Smooth muscle cell of the umbilical artery (primary cell): ENCODE measurements at places on chromosomes 16 and 17. TPM values are rescaled to one million over a fixed set of nuclear protein-coding genes. Genes with fewer than 3 reads are reported as not detected.

Gene KRTAP16-1
- not detected in 2 replicates for total RNA-seq

Gene RBFOX1
- not detected in 2 replicates for total RNA-seq

Gene ITGA2B
- total RNA-seq = under 0.01 and 0.14 TPM in 2 replicates

Gene PDPK1
- total RNA-seq = 23.2 and 30.3 TPM in 2 replicates

Gene EXOC3L1
- not detected in 2 replicates for total RNA-seq

Gene TXNL4B
- total RNA-seq = 7.1 and 7.5 TPM in 2 replicates

Gene DHRS7C
- not detected in 2 replicates for total RNA-seq

Gene SLFN12L
- total RNA-seq = under 0.01 TPM in 1 of 2 replicates, not detected in the other

Gene P2RX1
- total RNA-seq = 4.8 and 17.3 TPM in 2 replicates

Gene ABI3
- total RNA-seq = under 0.01 TPM in 1 of 2 replicates, not detected in the other

Gene CORO1A
- total RNA-seq = 0.59 and 2.4 TPM in 2 replicates

Gene MYCBPAP
- total RNA-seq = 0.59 and 0.74 TPM in 2 replicates

Gene ZFHX3
- total RNA-seq = 4.8 and 11.3 TPM in 2 replicates

Gene GFAP
- 1.5 and 2.0 TPM in 2 replicates for total RNA-seq

Gene PYDC1
- total RNA-seq = not detected in 2 replicates

Gene TMEM220
- 0.69 and 1.2 TPM in 2 replicates for total RNA-seq

Gene LITAFD
- total RNA-seq = not detected in 2 replicates

Gene RDM1
- 0.30 and 0.46 TPM in 2 replicates for total RNA-seq

Gene USP6
- under 0.01 and 0.05 TPM in 2 replicates for total RNA-seq

Gene FOXF1
- 4.8 and 6.4 TPM in 2 replicates for total RNA-seq

Gene AOC3
- total RNA-seq = 0.14 and 0.30 TPM in 2 replicates

Gene GAS2L2
- total RNA-seq = not detected in 2 replicates

Gene HIGD1B
- total RNA-seq = not detected in 2 replicates

Gene MYH8
- under 0.01 and 0.09 TPM in 2 replicates for total RNA-seq

Gene GUCY2D
- under 0.01 TPM in 1 of 2 replicates, not detected in the other for total RNA-seq

Gene FOXL1
- 1.8 and 4.8 TPM in 2 replicates for total RNA-seq

Gene SLFN11
- total RNA-seq = 30.3 and 63.5 TPM in 2 replicates

Gene TOM1L1
- total RNA-seq = 22.0 and 33.7 TPM in 2 replicates

Gene SKAP1
- total RNA-seq = 0.28 TPM in 1 of 2 replicates, not detected in the other

Gene CD19
- not detected in 2 replicates for total RNA-seq

Gene VAT1L
- total RNA-seq = 43.1 and 43.9 TPM in 2 replicates

Gene C17orf50
- not detected in 2 replicates for total RNA-seq

Gene ABCA3
- 1.5 and 5.3 TPM in 2 replicates for total RNA-seq

Gene CCP110
- total RNA-seq = 11.0 and 18.9 TPM in 2 replicates

Gene WNK4
- 1.5 and 5.3 TPM in 2 replicates for total RNA-seq

Gene ETV4
- total RNA-seq = 0.59 and 4.9 TPM in 2 replicates

Gene MYH4
- under 0.01 TPM in 1 of 2 replicates, not detected in the other for total RNA-seq

Gene TMEM101
- 43.0 and 80.5 TPM in 2 replicates for total RNA-seq

Gene GSDMA
- not detected in 2 replicates for total RNA-seq
